Bronchial smooth muscle cell (primary cell): ENCODE measurements at places on chromosomes 7 and 10. TPM values are rescaled to one million over a fixed set of nuclear protein-coding genes. Genes with fewer than 3 reads are reported as not detected.

SVIL gene
- total RNA-seq: 122 and 178 TPM in 2 replicates

SPDYE1 gene
- under 0.01 TPM in 1 of 2 replicates, not detected in the other for total RNA-seq

MYH16 gene
- not detected in 2 replicates for total RNA-seq

PIP gene
- not detected in 2 replicates for total RNA-seq

KLF14 gene
- total RNA-seq: under 0.01 TPM in 1 of 2 replicates, not detected in the other

NKX2-3 gene
- not detected in 2 replicates for total RNA-seq

ST8SIA6 gene
- total RNA-seq: under 0.01 TPM in 1 of 2 replicates, not detected in the other
